ENCODE measurements at places on chromosomes 6 and 20.

DNA sequence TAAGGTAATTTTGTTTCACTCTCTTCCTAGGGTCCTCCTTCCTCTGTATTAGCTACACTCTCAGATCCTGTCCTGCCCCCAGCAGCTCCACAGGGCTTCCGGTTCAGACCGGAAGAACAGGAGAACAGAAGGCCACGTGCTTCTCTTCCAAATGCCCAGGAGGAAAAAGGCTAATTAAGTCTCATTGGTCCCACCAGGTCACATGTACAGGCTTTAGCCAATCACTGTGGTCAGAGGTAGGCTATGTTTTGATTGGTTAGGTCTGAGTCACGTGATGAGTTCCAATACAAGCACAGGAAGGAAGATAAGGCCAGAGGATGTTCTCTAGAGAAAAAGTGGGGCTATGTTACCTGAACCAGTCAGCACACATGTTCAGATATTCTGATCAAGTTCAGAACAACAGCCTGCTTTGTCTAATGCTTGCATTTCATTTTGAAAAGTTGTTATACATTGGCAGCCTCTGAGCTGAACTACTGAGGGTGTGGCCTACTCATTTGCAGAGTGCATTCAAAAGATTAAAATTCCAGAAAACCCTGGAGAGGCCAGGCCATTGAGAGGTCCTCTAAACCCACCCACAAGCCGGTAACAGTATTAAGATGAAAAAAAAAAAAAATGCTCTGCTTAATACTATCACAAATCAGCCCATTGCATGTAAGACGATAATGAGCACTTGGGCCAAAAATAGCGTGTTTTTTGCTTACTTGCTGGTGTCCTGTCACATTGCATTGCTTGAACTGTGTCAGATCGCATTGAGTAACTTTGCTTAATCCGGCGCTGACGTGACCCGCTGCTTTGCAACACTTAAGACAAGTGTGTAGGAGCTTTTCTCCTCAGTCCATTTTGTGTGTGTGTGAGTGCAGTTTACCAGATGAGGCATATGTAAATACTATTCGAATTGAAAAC is 170.3 kb downstream of the TSHZ2 start:
- no peak for DNase-seq

- DNase-seq, result no peak
These were observed 634.5 kb downstream of the QKI start for GRCh38 chr6:164048840-164049516.

- DNase-seq, result no peak
These were observed 81.0 kb downstream of the EDN1 start for GRCh38 chr6:12371151-12371550.

DNA sequence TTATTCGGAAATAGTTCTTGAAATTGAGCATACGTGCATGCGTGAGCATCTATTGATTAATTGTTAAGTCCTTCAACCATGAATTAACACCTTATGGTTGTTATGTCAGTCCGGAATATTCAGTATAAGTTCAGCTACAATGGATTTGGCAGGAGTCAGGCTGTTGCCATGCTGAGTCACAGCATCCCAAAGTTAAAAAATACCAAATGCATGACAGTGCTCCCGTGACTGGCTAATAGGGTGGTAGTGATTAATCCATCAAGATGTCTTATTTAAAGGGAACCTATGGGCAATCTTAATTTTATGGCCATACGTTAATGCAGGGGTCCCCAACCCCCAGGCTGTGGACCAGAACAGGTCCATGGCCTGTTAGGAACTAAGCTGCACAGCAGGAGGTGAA is 10.5 kb downstream of the RAE1 start:
- peak; percentile 54 for DNase-seq

DNA sequence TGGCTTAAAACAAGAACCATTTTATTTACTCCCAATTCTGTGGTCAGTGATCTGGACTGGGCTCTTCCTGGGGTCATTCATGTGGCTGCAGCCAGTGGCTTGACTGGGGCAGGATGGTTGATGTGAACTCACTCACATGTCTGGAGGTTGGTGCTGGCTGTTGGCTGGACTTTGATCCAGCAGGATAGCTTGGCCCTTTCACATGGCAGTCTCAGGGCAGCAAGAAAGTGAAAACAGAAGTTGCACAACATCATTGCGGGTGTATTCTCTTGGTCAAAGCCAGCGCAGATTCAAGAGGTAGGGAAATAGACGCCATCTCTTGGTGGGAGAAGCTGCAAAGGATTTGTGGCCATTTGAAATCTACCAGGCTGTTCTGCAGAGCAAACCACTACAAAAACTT is 77.2 kb downstream of the MDGA1 start:
- no peak for DNase-seq

DNA sequence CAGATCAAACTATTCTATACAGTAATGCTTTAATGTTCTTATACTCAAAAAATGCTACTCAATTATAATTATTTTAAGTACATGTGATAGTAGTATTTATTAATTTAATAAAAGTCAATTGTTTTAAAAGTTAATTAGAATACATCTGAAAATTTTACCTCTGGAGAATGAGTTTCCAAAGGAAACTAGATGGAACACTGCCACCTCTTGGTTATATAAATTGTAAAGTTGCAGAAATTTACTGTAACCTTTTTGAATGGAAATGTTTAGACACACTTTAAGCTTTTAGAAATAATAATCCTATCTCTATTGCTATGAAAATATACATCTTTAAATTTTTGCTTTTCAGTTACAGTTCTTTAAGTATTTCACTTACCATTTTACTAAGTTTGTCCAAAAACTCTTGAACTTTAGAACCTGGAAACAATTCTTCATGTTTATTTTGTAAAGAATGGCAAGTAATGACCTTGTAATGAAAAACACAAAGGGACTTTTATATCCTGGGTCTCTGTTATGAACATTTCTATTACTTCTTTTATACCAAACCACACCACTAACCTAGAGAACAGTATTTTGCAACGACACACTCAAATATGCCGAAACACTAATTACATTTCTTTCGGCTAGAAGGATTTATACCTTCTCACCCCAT is 10.9 kb upstream of the BMP5 start:
- DNase-seq, result no peak

- DNase-seq, result no peak
These were observed 85.5 kb upstream of the TENT5A start for GRCh38 chr6:81838031-81838430.

DNA sequence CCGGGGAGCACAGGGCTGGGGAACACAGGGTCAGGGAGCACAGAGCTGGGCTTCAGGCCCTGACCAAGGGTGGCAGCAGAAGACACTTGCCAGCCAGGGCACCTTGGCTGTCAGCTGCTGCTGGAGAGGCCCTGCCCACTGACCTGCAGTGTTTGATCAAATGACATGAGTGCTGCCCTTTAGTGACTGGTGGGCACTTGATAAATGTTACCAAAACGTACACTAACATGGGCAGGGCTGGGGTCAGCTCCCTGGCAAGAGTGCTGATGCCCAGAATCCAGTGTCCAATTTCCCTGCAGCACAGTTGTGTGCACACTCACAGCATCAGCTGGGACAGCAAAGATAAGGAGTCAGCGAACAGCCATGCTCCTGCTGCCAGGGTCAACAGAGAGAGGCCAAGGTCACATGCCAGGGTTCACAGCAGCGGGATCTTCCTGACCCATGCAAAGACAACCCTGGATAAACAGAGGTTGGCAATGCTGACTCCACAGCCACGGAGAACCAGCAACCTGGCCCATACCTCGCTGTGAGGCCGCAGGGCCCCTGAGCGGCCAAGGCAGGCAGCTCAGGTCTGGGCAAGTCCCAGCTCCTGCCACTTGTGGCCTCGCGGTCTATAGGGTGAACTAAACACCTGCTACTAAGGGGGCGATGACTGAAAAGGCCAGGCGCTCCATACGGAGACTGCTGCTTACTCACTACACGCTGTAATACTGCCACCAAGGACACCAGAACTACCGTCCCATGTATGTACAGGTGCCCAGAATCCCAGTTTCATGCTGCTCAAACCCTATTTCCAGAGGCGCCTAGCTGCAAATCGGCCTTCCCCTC is 46.3 kb downstream of the NINL start:
- no peak for DNase-seq

DNA sequence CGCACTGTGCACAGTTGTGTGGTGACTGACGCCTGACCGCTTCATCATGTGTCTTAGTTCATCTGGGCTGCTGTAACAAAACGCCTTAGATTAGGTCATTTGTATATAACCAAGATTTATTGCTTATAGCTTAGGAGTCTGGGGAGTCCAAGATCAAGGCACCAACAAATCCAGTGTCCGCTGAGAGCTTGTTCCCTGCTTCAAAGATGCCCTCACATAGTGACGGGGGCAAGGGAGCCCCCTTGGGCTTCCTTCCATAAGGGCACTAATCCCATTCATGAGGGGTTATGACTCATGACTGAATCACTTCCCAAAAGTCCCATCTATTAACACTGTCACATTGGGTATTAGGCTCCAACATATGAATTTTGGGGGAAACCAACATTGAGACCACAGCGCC is 34.6 kb downstream of the CYP24A1 start:
- no peak for DNase-seq

DNA sequence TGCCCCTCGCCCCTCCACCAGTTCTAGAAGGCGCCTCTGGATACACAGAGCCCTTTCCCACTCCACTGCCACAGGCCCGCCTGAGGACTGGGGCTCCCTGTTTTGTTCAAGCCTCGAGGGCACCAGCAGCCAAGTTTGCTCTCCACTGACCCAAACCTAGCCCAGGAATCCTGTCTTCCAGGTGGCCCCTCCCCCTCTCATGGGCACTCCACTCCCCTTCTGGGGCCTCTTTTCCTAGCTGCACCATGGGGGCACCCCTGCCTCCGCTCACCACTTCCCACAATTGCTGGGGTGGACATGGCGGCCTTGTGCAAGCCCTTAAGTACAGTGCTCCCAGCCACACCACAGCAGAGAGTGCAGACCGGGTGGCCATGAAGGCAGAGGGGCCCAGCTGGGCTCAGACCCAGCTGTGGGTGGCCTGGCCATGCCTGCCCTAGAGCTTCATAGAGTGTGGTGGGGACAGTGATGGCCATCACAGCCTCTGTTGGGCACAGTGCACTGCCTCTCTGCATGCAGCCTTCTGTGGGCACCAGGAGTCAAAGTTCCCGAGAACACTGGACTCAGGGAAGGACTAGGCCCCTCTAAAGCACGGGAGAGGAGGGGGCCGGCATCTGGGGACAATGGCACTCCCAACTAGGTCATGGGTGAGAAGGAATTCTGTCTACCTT is 1.3 kb downstream of the MYL9 start:
- no peak for DNase-seq

DNA sequence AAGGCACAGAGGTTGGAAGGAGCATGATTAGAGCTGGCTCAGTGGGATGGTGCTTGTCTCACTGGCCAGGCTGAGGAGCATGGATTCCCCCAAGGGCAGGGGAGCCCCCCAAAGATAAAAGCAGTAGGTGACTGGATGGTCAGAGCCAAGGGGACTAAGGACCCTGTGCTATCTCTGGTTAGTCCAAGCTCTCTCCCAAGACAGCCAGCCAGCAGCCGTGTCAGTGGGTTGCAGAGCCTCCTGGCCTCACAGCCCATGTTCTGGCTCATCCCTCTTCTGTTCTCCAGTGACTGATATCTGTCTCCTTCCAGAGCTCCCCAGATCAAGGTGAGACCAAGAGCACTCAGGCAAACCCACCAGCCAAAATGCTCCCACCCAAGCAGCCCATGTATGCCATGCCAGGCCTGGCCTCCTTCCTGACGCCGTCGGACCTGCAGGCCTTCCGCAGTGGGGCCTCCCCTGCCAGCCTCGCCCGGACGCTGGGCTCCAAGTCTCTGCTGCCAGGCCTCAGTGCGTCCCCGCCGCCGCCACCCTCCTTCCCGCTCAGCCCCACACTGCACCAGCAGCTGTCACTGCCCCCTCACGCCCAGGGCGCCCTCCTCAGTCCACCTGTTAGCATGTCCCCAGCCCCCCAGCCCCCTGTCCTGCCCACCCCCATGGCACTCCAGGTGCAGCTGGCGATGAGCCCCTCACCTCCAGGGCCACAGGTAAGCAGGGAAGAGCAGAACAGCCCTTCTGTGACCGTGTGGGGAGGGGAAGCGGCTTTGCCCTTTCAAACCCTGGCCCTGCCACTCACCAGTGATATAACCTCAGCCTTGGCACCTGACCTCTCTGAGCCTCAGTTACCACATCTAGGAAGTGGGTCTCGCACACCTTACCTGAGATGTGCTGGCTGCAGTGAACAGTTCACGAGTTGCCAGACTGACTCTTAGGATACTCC is 121.3 kb downstream of the JPH2 start:
- no peak for DNase-seq
